DMS53 (cell line): ENCODE measurements at places on chromosomes 16 and 17.

DNA sequence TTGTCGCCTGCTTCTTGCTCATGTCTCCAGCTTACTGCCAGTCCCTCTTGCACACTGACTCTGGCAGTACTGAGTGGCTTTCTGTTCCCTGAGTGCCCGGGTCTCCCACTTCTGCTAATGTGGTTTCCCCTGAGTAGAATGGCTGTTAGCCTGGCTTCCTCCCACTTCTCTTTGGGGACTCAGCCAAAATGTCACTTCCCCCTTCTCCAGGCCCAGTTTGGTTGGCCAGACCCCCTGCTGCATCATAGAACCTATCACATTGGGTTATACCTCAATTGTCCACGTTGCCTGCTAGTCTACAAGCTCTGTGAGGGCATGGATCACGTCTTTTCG, 304.4 kb downstream of the HS3ST3B1 start:
- no peak for DNase-seq

DNA sequence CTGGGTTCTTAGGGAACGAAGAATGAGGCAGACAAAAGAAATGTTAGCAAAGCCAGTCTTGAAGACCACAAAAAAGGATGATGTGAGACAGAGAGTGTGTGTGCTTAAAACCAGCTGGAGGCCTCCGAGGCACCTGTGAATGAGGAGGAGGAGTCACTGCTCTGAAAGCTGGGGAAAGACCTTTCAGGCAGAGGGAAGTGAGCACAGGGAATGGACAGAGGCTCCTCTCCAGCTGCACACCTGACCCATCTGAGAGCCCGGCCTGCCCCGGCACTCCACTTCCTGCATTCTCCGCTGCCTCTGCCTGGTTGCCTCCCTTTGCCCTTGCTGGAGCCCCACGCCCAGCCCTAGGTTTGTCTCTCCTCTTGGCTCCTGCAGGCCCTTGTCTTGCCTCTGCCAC, 55.2 kb upstream of the SREBF1 start:
- peak; percentile 51 for DNase-seq

- DNase-seq = no peak
Measured at GRCh38 chr17:14748036-14748710, 447.3 kb downstream of the HS3ST3B1 start.

DNA sequence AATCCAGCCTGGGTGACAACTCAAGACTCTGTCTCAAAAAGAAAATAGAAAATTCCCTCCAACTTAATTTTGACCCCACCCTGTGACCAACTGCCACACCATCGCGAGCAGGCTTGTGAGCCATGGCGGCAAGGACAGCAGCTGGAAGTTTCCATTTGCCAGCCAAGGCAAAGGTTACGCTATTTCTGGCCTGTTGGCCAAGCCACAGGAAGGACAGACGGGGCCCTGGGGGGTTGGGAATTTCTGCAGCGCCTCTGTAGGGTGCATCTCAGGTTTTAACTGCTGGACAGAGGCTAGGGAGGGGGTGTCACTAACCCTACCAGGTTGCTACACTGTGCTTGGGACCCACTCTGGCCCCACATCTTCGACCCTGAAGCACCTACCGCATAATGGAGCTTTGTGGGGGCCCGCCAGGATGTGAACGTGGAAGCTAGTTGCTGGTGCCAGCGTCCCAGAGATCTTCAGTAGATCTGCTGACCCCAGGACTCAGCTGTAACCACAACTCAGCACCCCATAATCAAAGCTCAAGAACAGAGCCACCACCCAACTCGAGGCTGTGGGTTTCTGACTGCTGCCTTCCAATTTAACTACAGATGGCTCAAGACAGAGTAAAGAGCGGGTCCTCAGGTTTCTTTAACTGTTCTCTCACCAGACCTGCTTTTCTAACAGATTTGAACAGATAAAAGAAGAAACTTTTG, 10.9 kb downstream of the KIFC3 start:
- no peak for DNase-seq

DNA sequence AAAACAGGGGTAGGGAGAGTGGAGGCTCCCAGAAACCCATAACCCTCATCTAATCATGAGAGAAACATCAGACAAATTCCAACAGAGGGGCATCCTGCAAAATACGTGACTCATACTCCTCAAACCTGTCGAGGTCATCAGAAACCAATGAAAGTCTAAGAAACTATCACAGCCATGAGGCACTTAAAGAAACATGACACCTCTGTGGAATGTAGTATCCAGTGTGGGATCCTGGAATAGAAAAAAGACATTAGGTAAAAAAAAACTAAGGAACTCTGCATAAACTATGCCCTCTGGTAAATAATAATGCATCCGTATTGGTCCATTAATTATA, 16.4 kb downstream of the CDH5 start:
- DNase-seq = peak; percentile 62
